ENCODE measurements at places on chromosomes 3 and 15.
A peak's percentile ranks its signal among the peaks of the same experiment; 100 is the strongest.

DNA sequence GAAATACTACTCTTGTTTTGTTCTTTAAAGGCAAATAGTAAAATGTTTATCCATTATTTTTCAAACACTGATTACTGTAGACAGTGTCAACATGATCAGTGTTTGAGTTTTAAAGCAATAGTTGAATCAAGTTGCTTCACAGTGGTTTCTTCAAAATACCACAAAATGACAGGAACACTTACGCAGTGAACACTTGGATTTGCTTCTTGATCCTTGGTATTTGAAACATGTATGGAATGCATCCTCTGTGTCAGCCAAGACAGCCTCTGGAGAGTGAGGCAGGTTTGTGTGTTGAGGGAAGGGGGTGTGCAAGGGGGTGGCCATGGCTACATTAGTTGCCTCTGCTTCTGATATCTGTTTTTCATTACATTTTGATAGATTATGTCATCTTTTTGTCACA is 413.0 kb downstream of the RBMS3 start:
- no peak for DNase-seq

DNA sequence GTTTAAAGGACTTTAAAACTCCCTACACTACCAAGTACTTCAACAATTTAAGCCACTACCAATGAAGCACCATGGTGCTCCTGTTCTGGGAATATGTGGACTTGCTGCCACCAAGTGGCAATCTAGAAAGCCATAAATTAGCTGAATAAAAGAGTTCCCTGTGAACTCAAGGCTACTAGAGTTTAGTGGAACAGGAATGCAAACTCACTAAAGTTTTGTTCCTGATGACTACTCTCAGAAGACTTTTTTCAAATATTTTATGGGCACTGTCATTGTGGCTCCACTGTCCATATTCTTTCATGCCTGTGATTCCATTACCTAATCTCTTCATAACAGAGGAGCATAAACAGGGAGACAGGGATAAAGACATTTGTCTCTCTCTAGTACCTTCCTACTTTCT is 63.9 kb downstream of the TMCC1 start:
- no peak for DNase-seq

DNA sequence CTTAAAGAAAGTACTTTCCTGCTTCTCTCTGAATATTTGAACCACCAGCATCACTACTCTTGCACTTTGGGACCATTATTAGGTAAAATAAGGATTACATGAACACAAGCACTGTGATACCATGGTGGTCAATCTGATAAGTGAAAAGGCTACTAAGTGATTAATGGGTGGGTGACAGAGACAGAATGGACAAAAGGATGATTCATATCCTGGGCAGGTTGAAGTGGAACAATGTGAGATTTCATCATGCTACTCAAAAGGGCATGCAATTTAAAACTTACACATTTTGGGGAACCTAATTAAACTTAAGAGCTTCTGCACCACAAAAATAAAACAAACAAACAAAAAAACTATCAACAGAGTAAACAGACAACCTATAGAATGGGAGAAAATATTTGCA is 172.0 kb upstream of the CD96 start:
- no peak for DNase-seq

DNA sequence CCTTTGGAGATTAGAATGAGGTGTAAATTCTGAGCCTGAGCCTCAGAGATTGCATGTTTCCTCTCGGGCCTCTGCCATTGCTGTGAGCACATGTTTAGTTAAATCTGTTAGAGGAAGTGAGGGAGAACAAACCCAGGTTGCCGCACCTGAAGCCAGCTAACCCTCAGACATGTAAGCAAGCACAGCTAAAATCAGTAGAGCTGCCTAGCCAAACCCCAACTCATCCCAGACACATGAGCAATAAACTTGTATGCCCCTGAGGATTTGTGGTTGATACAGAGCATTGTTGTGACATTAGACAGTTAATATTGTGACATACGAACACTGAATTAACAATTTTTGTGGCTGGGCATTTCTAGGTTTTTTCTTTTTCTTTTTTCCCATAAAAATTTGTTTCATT is 41.9 kb downstream of the NMD3 start:
- DNase-seq: no peak

- DNase-seq: no peak
These were observed 44.0 kb downstream of the NR2F2 start for GRCh38 chr15:96374499-96374898.

GRCh38 chr15:57551715-57552677 is 39.7 kb upstream of the MYZAP start:
- no peak for DNase-seq

- DNase-seq: no peak
These were observed 648.6 kb upstream of the ZNF385D start for GRCh38 chr3:22399566-22399965.

DNA sequence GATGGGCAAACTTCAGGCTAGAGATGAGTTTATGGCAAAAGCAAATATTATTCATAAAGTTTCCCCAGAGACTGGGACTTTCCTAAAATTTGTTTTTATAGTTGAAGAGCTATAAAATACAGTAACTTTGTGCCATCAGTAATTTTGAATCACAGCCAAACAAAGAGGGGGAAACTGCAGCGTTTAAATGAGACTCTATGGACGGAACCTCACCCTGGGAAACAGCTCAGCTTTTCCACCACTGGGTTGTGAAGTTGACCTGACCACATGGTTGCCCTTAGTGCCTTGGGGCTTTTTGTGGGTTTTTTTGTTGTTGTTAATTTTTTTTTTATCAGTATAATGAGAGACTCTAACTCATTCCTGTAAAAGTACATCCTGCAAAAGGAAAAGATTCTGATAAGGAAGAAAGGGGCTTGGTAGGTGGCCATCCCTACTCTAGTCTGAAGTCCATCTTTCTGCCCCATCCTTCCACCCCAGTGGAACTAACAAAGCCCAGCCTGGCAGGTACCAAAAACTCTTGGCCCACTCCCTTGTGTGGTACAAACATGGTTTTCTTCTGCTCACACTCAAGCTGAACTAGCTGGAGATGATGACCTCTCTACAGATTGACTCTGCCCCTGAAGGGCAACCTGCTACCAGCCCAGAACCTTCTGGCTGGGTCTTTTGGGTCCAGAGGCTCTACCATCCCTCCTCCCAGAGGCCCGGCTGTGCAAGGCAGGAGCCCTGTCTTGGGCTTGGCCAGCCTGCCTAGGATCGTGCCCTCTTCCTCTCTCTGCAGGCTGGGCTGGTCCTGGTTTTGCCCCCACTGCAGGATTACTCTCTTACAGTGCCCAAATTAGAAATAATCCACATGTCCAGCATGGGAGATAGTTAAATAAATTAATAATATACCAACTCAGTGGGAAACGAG is 41.2 kb downstream of the RLBP1 start:
- peak; percentile 53 for DNase-seq

GRCh38 chr3:195751560-195751959 is 30.8 kb downstream of the MUC20 start:
- DNase-seq: no peak

GRCh38 chr15:61835496-61836106 is 224.6 kb downstream of the VPS13C start:
- no peak for DNase-seq

- DNase-seq: no peak
These were observed 325.0 kb downstream of the OTOL1 start for GRCh38 chr3:161821591-161821990.

GRCh38 chr15:44715142-44715796 is 4.0 kb downstream of the B2M start:
- DNase-seq: no peak

- DNase-seq: no peak
These were observed 34.4 kb downstream of the C3orf80 start for GRCh38 chr3:160259589-160259988.

DNA sequence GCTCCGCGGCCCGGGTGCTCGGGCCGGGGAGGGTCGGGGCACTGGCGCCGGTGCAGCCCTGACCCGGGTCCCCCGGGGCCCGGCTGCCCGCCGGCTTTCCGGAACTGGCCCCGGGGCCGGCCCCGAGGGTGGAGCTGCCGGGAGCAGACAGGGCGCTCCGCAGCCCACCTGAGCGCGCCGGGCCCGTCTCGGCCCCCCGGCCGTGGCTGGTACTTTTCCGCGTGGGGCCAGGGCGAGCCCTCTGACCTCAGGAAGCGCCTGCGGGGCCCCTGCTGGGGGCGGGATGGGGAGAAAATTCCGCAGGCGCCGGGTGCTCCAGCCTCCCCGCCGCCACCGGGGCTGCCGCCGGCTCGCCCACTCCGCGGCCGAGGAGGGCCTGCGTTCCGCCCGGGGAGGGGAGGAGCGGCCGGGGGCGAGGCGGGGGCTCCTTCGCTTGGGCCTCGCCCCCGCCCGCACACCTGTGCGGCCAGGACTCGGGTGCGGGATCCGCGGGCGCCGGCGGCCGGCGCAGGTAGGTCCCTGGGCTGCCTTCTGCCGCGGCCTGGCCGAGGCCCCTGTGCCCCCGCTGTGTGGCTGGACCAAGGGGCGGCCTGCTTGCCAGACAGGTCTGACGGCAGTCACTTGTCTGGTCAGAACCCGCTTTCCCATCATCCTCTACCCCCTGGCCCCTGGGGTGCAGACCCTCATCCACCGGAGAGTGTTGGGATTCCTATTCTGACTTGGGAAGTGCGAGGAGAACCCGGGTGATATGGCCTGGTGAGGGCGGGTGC is 3.5 kb downstream of the FURIN start:
- no peak for DNase-seq

DNA sequence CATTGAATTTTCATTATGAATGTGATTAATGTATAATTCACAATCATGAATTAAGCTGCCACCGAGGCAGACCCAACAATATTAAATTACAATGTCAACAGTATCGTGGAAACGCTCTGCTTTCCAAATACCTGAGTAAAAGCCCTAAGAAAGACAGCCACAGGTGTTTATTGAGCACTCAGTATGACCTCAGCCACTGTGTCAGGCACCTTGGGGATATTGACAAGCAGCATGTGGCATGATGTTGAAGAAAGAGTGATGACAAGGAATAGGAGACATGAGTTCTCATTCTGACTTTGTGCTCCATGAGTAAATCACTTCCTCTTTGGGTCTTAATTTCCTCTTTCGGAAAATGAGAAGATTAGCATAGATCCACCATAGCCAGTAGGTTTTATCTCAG is 12.8 kb downstream of the C2CD4A start:
- DNase-seq: no peak

DNA sequence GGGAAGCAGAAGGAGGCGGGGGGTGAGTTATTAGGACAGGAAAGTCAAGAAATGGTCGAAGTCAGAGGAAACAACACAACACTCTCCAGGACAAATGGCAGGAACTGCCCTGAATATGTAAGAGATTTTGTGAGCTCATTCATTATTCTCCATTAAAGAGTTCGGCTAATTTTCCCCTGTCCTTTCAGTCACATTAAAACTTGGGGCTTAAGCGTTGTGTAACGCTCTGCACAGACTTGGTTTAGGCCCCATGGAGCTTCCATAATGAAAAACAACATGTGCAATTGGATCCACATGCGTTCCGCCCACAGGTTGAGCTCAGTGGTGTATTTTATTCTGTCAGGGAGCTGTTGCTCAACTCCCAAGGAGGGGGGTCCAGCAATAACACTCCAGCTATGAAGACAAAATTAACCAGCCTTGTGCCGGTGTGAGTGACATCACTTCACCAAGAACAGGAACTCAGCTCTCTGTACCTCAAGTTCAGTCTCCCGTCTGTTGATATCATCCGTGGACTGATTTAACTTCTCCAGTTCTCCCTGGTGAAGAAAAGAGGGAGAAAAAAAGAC is 2.3 kb downstream of the SH3BP5 start:
- no peak for DNase-seq

GRCh38 chr3:74301056-74301455 is 313.4 kb downstream of the CNTN3 start:
- no peak for DNase-seq

DNA sequence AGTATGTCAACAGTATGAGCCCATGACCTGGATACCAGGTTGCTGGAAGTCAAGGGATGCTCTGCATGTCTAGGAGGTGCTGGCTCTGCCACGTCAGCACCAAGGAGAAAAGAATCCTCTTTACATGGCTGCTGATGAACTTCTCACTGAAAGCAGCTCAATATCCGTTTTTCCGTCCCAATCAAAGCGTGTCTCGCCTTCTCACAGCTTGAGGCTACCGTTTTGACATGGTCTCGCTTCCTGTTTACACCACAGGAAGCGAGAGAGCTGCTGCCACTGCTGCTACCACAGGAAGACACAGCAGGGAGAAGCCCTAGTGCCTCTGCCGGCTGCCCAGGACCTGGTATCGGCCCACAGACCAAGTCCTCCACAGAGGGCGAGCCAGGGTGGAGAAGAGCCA is 27.3 kb downstream of the STARD5 start:
- peak; percentile 63 for DNase-seq

DNA sequence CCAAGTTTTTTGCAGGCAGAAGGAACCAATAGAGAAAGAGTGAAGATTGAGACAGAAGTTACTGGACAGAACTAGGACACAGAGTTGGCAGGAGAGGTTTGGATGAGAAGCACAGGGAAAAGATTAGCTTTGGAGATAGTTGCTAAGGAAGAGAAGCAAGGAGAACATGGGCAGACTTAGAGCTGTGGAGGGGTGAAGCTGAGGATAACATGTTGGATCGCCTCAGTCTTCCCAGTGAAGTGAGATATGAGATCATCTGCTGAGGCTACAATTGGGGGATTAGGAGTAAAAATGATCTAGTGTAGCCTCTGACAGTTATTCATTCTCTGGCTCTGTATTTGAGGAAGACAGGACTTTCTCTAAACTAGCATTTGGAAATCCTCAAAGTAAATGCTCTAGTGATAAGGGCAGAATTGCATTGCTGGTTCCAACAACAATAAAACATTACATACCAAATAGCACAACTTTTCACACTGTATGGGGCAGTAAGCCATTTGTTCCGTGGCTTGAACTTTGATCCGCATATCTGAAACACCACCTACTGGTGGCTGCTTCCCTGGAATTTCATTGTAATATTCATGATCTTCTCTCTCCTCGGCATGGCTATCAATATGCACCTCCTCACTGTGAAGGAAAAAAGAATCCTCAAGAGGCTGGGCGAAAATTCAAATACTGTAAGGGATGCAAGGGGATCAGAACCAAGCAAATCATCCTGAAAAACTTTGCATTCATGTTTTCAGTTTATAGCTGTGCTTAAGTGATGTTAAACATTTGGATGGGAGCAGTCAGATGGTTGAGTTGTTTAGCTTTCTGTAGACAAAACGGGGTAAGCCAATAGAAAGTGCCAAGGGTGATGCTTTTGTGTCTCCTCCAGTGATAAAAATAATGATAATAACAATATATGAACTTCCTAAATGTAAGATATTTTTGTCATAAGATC is 22.2 kb upstream of the EID1 start:
- no peak for DNase-seq

GRCh38 chr3:42501321-42501680 is 1.1 kb upstream of the VIPR1 start:
- DNase-seq: no peak

DNA sequence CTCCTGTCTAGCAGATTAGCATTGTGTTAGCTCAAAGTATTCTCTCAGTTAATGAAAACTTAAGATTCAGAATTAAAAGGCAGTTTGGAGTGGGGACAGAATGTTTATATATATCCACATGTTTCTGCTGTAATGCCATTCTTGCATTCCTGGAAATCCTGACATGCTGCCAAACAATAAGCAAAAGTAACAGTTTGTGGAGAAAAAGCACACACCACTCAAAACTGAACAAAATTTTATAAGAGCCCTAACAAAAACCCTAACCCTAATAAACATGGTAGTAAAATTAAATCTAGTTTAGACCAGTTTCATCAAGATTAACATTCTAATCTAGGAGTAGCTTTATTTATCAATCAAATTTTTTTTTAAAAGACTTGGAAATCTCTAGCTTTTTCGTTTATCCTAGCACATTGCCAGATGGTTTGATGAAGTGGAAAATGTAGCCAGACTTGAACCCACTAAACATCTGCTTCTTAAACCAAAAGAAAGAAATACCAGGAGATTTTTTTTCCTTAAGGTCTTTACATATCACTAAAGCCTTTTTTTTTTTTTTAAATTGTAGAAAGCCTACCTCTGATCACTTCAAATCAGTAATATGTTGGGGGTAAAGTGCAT is 3.7 kb downstream of the TCAIM start:
- no peak for DNase-seq

Data from activated naive CD4-positive, alpha-beta T cell treated with anti-CD3 and anti-CD28 coated beads, Interleukin-2, amount 50 U/mL, for 72 hours (primary cell).